ENCODE measurements at places on chromosomes 6 and 20. TPM values are rescaled to one million over a fixed set of nuclear protein-coding genes. Genes with fewer than 3 reads are reported as not detected.

Gene TFAP2A
- 0.30 TPM for total RNA-seq

Gene KIF16B
- total RNA-seq: 7.6 TPM

Gene CGA
- not detected for total RNA-seq

Gene GCNT2
- total RNA-seq: 62.7 TPM

Gene BTBD3
- total RNA-seq: 37.3 TPM

Gene KIAA0408
- 7.5 TPM for total RNA-seq

Gene RIPOR3
- total RNA-seq: 5.4 TPM

Measured in WTC11 (cell line).